CD4-positive, alpha-beta memory T cell (primary cell): ENCODE measurements at places on chromosomes 7 and 10.
A peak's percentile ranks its signal among the peaks of the same experiment; 100 is the strongest.

- peaks cover 5% of the 10 kb centered on the region for H3K27me3 ChIP-seq
- no peak for DNase-seq
- no peak overlapping the region for H3K4me3 ChIP-seq
- H3K36me3 ChIP-seq, result no peaks in the 10 kb centered on the region
- H3K27ac ChIP-seq, result no peak overlapping the region
- H3K4me1 ChIP-seq, result peaks cover 17% of the 10 kb centered on the region
Observed at GRCh38 chr7:22729180-22729825, 2.3 kb downstream of the IL6 start.

DNA sequence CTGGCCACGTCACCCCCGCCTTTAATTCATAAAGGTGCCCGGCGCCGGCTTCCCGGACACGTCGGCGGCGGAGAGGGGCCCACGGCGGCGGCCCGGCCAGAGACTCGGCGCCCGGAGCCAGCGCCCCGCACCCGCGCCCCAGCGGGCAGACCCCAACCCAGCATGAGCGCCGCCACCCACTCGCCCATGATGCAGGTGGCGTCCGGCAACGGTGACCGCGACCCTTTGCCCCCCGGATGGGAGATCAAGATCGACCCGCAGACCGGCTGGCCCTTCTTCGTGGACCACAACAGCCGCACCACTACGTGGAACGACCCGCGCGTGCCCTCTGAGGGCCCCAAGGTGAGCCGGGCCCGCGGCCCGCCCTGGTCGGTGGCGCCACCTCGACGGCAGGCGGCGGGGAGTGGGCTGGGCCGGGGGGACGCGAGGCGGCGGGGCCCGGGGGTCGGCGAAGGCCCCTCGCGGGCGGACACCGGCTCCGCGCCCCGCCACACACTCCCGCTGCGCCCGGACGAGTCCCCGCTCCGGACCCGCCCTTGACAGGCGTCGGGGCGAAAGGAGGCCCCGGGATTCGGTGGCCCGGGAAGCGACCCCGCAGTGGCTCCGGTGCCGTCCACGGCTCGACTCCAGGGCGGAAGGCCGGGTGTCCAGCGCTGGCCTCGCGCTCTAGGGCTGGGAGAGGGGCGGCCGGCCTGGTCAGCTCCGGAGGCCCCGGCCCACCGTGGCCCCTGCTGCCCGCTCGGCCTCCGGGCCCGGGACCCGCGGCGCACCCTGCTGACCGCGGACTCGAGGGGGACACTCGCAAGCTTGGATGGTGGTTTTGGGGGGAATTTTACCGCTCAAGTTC lies 557 bp downstream of the BAG3 start:
- peak overlapping the region; percentile 87 for H3K27ac ChIP-seq
- DNase-seq, result peak; percentile 19
- peak overlapping the region; percentile 77 for H3K4me3 ChIP-seq
- peaks cover 2% of the 10 kb centered on the region for H3K36me3 ChIP-seq
- peaks cover 53% of the 10 kb centered on the region for H3K4me1 ChIP-seq

DNA sequence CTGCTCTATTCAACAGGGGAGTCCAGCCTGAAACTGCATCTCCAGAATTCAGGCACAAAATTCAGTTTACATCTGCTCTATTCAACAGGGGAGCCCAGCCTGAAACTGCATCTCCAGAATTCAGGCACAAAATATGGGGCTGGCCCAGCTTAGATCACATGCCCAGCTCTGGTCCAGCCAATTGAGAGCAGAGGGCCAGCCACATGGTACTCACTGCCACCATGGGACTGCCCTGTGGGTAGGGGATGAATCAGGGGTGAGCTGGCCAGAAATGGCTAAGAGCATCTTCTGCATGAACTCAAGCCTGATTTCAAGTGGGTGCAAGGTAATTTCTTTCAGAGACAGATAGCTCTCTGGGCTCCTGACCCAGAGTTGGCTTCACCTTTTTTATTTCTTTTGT lies 156.6 kb upstream of the LYZL2 start:
- no peak overlapping the region for H3K4me3 ChIP-seq
- H3K27ac ChIP-seq, result no peak overlapping the region
- H3K4me1 ChIP-seq, result peaks cover 31% of the 10 kb centered on the region
- H3K36me3 ChIP-seq, result no peaks in the 10 kb centered on the region

- H3K4me1 ChIP-seq, result peaks cover 26% of the 10 kb centered on the region
- H3K27ac ChIP-seq, result no peak overlapping the region
- H3K36me3 ChIP-seq, result peaks cover 2% of the 10 kb centered on the region
- no peak for DNase-seq
- H3K4me3 ChIP-seq, result no peak overlapping the region
- H3K27me3 ChIP-seq, result peaks cover 15% of the 10 kb centered on the region
Observed at GRCh38 chr7:101159696-101160674, 5.4 kb downstream of the VGF start.

GRCh38 chr7:46257761-46258448 lies 336.8 kb upstream of the IGFBP3 start:
- no peak overlapping the region for H3K4me3 ChIP-seq
- no peaks in the 10 kb centered on the region for H3K36me3 ChIP-seq
- H3K27me3 ChIP-seq, result no peaks in the 10 kb centered on the region
- no peak overlapping the region for H3K27ac ChIP-seq
- no peak for DNase-seq

DNA sequence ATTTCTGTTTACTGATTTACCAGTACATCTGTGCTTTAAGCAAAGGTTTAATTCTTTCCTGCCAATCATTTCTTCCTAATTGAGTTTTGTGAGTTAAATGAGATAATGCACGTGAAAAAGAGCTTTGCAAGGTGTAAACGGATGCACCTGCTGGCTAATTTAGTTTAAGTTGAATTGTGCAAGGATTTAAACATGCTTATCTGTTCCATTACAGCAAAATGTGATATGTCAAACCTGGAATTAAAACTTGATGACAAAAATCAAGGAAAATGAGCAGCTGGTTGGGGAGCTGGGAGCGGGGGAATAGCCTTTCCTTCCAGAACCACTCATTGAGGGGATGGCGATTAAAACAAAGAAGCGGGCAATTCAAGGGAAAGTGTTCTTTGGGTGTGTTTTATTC lies 155.0 kb upstream of the CTTNBP2 start:
- H3K4me1 ChIP-seq, result no peaks in the 10 kb centered on the region
- no peaks in the 10 kb centered on the region for H3K27me3 ChIP-seq
- DNase-seq, result no peak
- no peaks in the 10 kb centered on the region for H3K36me3 ChIP-seq
- H3K4me3 ChIP-seq, result no peak overlapping the region

- H3K27me3 ChIP-seq, result no peaks in the 10 kb centered on the region
- no peaks in the 10 kb centered on the region for H3K36me3 ChIP-seq
- H3K4me1 ChIP-seq, result no peaks in the 10 kb centered on the region
- no peak overlapping the region for H3K27ac ChIP-seq
- H3K4me3 ChIP-seq, result no peak overlapping the region
- DNase-seq, result no peak
Observed at GRCh38 chr10:86257683-86258082, 108.9 kb downstream of the GRID1 start.

GRCh38 chr7:159024280-159024951 lies 120.3 kb downstream of the VIPR2 start:
- H3K4me1 ChIP-seq, result no peaks in the 10 kb centered on the region
- no peak overlapping the region for H3K27ac ChIP-seq
- H3K27me3 ChIP-seq, result no peaks in the 10 kb centered on the region
- no peak for DNase-seq
- no peaks in the 10 kb centered on the region for H3K36me3 ChIP-seq

GRCh38 chr10:8013619-8014018 lies 40.9 kb upstream of the GATA3 start:
- no peaks in the 10 kb centered on the region for H3K4me1 ChIP-seq
- DNase-seq, result no peak
- H3K27ac ChIP-seq, result no peak overlapping the region

- no peaks in the 10 kb centered on the region for H3K36me3 ChIP-seq
- H3K4me3 ChIP-seq, result no peak overlapping the region
- H3K4me1 ChIP-seq, result no peaks in the 10 kb centered on the region
- no peak overlapping the region for H3K27ac ChIP-seq
- DNase-seq, result no peak
- no peaks in the 10 kb centered on the region for H3K27me3 ChIP-seq
Observed at GRCh38 chr10:117993166-117993565, 53.6 kb downstream of the RAB11FIP2 start.

DNA sequence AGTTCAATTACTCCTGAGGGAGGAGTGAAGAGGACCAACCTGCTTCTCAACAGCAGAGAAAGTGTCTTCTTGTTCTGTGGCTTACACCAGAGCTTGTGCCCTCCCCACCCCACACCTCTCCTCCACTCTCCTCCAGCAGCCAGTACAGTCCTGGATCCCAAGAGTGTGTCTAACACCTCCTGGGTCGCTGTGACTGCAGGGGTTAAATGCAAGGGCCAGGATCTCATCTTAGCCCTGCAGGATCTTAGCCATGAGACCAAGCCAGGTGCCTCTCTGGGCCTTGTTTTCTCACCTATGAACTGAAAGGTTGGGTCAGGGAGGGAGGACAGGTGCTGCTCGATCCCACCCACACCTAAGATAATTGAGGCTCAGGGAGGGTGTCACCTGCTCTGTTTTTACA lies 34.5 kb upstream of the MSRB2 start:
- no peak for DNase-seq
- H3K36me3 ChIP-seq, result no peaks in the 10 kb centered on the region
- no peaks in the 10 kb centered on the region for H3K27me3 ChIP-seq
- H3K4me1 ChIP-seq, result no peaks in the 10 kb centered on the region
- H3K27ac ChIP-seq, result no peak overlapping the region

GRCh38 chr10:110959379-110960332 lies 40.3 kb downstream of the SHOC2 start:
- DNase-seq, result no peak
- peaks cover 25% of the 10 kb centered on the region for H3K4me1 ChIP-seq
- no peaks in the 10 kb centered on the region for H3K27me3 ChIP-seq
- H3K4me3 ChIP-seq, result no peak overlapping the region
- H3K27ac ChIP-seq, result no peak overlapping the region

DNA sequence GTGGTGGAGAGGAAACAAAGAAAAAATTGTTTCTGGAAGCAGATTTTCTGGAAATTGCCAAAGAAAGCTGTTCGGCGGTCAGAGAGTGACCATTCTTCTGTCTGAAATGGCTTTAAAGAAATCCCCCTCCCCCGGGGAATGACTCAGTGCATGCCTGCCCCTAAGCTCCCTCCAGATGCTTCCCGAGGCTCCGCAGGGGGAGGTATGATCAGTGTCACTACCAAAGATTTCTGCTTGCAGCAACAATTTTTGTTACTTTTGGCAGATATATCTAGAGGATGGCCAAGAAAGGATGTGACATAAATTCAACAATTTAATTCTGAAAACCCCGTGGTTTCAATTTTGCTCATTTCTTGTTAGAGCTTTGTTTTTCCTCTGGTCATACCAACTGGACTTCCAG lies 163.9 kb downstream of the JCAD start:
- H3K27me3 ChIP-seq, result peaks cover 7% of the 10 kb centered on the region
- H3K4me1 ChIP-seq, result no peaks in the 10 kb centered on the region
- H3K27ac ChIP-seq, result no peak overlapping the region
- H3K4me3 ChIP-seq, result no peak overlapping the region
- H3K36me3 ChIP-seq, result no peaks in the 10 kb centered on the region
- DNase-seq, result no peak

DNA sequence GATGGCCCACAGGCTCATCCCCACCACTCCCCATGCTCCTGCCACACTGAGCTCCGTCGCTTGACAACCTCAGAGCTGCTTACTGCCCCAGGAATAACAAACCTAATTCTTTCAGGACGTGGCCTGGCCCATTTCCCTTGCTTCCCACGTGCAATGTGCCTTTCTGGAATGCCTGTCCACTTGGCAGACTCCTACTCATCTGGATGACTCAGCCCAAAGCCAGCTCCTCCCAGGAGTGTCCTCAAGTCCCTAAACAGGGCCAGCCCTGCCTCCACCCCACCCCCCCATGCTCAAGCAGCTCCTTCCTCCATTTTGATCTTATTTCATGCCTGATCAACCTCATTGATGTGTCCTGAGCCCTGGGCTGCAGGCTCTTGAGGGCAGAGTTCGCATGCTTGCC lies 164.9 kb upstream of the RNF32 start:
- H3K36me3 ChIP-seq, result no peaks in the 10 kb centered on the region
- H3K4me3 ChIP-seq, result no peak overlapping the region
- DNase-seq, result no peak

DNA sequence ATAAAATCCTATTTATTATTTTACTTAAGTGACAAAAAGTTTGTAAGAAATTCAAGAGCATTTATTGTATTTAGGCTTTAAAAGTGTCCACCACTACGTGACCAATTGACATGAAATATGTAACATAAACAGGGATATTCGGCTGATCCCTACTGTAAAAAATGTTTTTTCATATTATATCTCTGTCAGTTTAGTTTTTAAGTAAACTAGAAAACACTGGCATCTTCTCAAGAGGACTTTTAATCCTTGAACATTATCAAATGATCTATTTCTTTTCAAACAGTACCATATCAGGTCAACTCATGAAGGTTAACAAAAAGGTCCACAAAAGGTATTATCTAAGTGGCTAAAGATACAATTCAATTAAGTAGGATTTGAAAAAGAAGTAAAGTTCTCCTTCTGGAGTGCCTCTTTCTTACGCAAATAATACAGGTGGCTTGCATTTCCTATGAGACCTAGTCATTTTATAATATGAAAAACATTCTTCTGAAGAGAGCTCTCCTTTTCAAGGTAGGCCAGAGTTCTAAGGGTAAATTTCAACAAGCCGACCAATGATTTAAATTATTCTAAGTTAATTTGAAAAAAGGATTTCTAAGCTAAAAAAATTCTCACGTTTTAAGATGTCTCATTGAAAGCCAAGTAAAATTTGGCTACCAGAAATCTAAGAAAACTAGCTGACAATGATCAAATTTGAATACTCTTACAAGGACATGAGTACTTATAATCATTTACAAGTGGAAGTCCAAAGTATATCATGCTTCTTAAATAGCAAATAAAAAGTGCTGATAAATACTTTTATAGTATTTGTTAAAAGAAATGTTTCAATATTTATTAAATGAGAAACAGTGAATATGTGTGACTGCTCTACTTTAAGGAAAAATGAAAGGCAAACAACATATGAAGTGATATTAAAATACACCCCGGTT lies 133.5 kb downstream of the NRBF2 start:
- peak overlapping the region; percentile 59 for H3K4me3 ChIP-seq
- H3K27ac ChIP-seq, result peak overlapping the region; percentile 94
- no peak for DNase-seq
- H3K27me3 ChIP-seq, result no peaks in the 10 kb centered on the region
- H3K4me1 ChIP-seq, result peaks cover 42% of the 10 kb centered on the region
- H3K36me3 ChIP-seq, result no peaks in the 10 kb centered on the region
